Mesendoderm (in vitro differentiated cells): ENCODE measurements at places on chromosomes 7 and 10.

- no peak for DNase-seq
Measured at GRCh38 chr10:50419091-50419490, 167.8 kb upstream of the ASAH2 start.

- peak; percentile 13 for DNase-seq
Measured at GRCh38 chr7:44678101-44678470, 70.6 kb upstream of the ZMIZ2 start.

- DNase-seq = peak; percentile 36
Measured at GRCh38 chr10:21993360-21994001, 10.0 kb downstream of the DNAJC1 start.

- DNase-seq = no peak
Measured at GRCh38 chr10:78356291-78356900, 322.7 kb downstream of the RPS24 start.

GRCh38 chr10:63627881-63628296 lies 106.7 kb downstream of the REEP3 start:
- DNase-seq = no peak

- DNase-seq = no peak
Measured at GRCh38 chr10:45513551-45513950, 139.5 kb downstream of the ALOX5 start.

- DNase-seq = no peak
Measured at GRCh38 chr7:2734751-2735571, 47.0 kb downstream of the AMZ1 start.

DNA sequence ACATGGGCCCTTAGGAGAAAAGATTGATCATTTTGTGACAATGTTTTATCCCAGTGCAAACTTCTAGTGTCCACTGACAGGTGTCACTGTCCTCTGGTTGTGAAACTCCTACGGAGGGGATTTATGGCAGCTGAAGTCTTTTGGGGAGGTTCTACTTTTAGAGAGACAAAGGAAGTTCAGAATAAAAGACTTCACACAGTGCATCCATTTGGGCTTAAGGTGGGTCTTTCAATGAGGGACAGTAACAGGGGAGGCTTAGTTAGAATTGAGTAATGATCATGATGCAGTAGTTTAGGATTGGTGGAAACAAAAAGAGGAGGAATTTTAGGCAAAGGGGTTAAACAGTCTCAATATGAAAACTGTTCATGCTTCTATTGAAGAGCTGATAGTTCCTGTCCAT lies 501.1 kb upstream of the NRP1 start:
- DNase-seq = no peak

GRCh38 chr10:74117738-74118137 lies 32.9 kb downstream of the AP3M1 start:
- no peak for DNase-seq

GRCh38 chr7:104572554-104572953 lies 244.2 kb downstream of the LHFPL3 start:
- no peak for DNase-seq

GRCh38 chr7:2979951-2980350 lies 63.7 kb downstream of the CARD11 start:
- DNase-seq = no peak

GRCh38 chr7:124800386-124800785 lies 34.8 kb upstream of the GPR37 start:
- no peak for DNase-seq

DNA sequence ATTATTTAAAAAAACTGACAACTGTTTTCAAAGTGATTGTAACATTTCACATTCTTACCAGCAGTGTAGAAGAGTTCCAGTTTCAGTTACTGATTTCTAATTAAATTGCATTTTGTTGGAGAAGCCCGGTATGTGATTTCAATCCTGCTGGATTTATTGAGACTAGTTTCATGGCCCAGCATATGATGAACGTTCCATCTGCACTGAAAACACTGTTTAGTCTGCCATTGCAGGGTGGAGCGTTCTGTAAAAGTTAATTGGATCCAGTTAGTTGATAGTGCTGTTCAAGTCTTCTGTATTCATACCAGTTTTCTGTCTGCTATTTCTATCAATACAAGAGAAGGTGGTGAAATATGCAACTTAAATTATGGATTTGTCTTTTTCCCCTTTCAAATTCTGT lies 37.3 kb upstream of the CCNY start:
- DNase-seq = no peak

DNA sequence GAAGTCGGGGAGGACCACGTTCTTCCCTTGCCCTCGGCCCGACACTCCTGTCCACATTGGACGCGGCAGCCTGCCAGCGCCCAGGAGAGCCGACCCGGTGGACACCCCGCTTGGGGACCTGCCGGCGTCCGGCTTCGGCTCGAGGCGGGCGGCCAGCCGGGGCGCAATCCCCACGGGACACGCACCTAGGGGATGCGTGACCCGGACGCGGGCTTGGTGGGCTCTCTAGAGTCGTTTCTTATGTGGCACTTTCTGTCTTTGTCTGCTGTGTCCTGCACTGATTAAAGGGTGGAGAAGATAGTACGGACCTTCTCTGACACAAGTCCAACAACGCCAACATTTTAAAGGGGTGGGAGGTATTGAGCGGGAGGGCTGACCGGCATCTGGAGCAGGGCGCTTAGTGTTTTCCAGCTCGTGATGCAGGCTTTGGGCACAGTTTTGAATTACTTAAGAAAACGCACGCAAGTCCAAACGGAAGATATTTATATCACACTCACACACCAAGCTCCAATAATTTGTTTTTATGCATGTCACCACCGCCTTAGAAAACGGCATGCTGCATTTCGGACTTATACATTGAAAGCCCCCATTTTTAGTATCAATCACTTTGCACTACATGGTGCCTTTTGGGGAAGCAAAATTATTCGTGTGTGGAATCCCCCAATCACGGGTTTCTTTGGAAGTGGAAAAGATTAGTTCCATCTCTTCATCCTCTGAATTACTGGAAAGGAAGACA lies 3.9 kb upstream of the SPAG6 start:
- DNase-seq = peak; percentile 29

DNA sequence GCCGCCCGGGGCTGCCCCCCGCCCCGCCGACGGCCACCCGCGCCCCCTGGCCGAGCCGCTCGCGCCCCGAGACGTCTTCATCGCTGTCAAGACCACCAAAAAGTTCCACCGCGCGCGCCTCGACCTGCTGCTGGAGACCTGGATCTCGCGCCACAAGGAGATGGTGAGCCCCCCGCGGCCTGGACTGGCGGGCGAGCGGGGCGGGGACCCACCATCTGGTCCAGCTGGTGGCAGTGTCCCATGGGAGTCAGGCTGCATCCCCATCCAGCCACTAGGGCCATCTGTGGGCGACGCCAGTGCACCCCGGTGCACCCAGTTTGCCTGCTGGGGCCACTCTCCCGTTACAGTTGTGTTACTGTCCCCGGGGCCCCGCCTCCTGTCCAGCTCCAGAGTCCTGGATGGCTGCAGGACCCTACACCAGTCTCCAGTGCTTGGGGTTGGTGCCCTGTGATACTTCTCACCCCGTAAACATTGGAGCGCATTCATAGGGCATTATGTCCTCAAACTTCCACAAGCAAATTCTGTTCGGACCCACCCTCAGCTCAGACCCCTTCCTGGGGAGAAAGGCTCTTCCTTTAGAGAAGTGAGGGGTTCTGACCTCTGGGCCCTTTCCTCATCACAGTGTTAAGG lies 672 bp downstream of the LFNG start:
- no peak for DNase-seq

DNA sequence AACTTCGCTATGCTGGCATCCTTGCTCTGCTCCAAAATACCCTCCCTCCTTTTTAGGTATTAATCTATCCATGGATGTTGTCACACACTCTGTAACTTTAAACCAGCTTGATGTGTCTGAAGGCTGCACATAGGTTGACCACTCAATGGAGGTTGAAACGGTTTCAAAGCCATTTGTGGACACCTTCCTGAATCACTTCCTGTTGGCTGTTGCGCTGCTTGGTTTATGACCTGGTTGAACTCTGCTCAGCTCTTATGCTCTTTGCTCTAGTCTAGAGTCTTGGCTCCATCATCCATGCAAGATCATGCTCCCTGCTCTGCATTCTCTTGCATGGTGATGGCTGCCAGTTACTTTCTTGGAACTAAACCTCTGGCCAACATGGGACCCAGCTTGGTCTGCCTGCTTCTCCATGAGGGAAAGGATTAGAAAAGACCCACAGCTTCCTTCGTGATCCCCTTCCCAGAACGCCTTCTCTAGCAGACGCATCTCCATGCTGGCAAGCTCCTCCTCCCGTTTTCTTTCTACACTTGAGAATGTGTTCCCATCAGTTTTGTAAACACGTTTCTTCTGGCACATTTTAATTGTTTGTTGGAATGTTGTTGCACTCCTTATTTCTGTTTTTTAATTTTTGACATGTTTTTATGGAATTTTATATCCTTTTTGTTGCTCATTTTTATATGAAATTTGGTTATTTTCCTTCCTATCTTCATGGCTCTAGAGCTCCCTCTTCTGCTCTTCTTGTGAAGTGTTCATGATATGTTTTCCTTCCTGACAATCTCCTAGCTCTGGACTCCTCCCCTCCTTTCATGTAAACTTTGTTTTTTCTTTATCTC lies 149.8 kb downstream of the XPNPEP1 start:
- DNase-seq = peak; percentile 53

GRCh38 chr10:120262857-120263547 lies 194.0 kb upstream of the PLPP4 start:
- no peak for DNase-seq

GRCh38 chr10:109947111-109947920 lies 24.0 kb upstream of the XPNPEP1 start:
- DNase-seq = no peak

GRCh38 chr10:21860718-21861117 lies 142.8 kb downstream of the DNAJC1 start:
- DNase-seq = peak; percentile 11

GRCh38 chr10:72598769-72599701 lies 26.8 kb downstream of the MICU1 start:
- DNase-seq = peak; percentile 39

DNA sequence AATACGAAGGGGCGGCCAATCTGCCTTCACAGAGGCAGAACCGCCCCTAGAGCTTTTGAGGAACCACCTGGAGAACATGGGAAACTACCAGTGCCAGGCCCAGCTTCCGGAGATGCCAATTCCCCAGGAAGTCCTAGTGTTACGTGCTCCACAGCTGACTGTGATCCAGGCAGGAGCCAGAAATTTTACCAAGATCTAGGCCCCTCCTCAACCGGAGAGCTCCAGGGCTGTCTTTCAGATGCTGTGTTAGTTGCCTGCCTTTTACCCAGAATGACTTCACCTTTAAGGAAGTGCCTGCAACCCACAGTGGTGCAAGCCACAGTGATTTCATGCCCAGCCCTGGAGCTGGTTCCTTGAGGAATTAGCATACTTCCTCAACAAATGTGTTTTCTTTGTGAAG lies 62.9 kb downstream of the ELMO1 start:
- DNase-seq = no peak

DNA sequence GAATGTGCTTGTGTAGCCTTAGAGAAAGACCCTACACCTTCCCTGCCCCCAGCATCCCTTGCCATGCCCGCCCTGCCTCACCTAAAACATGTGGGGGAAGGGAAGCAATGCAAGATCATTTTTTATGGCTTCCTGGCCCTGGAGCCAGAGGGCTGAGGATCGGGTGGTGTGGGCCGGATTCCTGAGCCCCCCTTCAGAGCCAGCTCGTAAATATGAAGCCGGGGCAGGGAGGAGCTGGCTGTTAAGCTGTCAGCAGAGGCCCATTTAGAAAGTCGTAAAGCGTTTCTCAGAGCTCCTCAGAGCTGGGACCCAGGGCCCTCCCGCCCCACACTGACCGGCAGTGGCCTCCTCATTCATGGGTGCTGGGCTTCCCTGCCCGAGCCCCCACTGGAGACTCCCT lies 23.9 kb downstream of the UNC5B start:
- DNase-seq = peak; percentile 45

GRCh38 chr10:120643351-120643750 lies 186.3 kb downstream of the PLPP4 start:
- DNase-seq = no peak

- DNase-seq = no peak
Measured at GRCh38 chr10:128186959-128187787, 61.0 kb upstream of the MKI67 start.

DNA sequence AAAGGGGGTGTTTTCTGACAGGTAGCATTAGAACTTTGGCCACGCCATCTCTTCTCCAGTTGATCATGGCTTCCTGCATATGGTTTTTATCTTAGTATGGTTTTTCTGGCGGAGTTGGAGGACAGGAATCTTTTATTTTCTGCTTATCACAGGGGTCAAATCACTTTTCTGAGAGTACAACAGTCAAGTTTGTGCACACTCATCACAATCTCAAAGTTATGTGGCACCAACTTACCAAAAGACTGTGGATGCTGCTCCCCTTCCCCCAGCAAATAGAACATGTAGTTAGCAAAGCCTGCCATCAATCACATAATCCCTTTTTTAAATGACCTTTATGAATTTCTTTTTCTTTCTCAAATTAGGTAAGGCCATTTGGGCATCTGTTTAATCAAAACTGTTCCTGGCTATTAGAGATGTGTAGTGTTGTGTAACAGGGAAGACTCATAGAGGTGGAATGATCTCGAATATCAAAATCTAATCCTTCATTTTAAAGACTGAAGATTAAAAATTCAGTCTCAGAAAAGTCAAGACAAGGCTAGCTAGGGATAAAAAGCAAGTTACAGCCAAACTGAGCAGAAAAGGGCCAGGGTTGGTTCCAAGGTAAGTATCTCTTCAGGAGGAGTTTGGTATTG lies 3.8 kb upstream of the CH25H start:
- DNase-seq = no peak

- no peak for DNase-seq
Measured at GRCh38 chr10:79422178-79422892, 23.1 kb downstream of the ZCCHC24 start.

DNA sequence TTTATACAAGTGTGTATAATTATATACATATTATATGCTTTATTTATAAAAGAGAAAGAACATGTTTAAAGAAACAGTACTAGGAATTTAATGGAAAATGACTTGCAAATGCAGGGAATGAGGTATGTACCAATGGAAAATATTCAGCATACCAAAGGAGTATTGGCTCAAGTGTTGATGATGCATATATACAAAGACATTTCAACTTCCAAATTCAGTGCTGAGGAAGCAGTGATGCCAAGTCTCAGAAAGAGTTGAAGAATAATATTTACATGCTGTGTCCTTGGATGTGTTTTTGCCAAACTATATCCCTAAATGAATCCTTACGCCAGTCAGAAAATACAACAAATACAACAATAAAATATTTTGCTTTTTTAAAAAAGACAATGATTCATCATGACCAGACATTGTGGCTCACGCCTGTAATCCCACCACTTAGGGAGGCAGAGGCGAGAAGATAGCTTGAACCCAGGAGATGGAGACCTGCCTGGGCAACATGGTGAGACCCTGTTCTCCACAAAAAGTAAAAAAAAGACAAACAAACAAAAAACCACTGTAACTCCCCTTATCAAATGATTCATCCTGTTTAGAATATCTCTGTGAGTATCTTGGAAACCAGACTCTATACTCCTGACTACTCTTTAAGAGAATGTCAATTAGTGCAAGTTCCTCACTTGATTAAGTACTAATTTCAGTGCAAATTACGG lies 157.2 kb downstream of the CHRM2 start:
- peak; percentile 30 for DNase-seq
